Psoas muscle (tissue), 8 donors: ENCODE measurements at places on chromosomes 2 and 18. TPM values are rescaled to one million over a fixed set of nuclear protein-coding genes. Genes with fewer than 3 reads are reported as not detected.

RAB27B gene
- 0.04 TPM for polyA plus RNA-seq

FLACC1 gene
- 3.8 TPM for polyA plus RNA-seq

GALNT3 gene
- polyA plus RNA-seq = 0.19 TPM

XDH gene
- 0.05 TPM for polyA plus RNA-seq

DLX1 gene
- polyA plus RNA-seq = 0.04 TPM

POTEI gene
- polyA plus RNA-seq = not detected

CFAP221 gene
- not detected for polyA plus RNA-seq

GLB1L gene
- 3.7 TPM for polyA plus RNA-seq

VAMP5 gene
- polyA plus RNA-seq = 106 TPM

DNA sequence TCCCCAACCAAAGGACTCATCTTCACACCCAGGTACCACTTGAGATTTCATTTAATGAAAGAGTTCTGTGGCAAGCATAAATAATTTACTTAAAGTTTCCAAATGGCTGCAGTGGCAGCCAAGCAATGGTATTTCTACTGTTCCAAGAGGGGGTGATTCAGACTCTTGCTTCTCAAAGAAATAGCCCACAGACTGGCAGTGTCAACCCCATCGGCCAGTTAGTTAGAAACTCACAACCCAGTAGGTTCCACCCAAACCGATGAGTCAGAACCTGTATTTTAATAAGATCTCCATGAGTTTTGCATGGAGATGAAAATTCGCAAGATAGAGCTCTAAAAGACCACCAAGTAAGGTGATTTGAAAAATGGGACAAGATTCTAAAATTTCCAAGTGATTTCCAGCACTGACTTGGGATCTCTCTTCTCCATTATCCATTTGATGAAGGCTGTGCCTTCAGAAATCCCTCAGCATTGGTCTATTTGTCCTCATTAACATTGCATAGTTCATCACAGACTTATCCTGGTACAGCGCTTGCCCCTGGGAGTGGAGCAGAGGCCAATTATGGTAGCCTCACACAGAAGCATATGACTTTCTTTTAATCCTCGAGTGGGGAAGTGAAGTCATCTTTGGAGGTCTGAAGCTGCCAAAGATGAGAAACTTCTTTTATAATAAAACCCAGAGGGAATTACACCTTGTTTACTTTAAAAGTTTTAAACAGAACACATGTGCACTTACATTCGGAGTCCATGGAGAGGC lies 361.4 kb upstream of the ID2 start:
- no peak for DNase-seq

- no peak for DNase-seq
These were observed 18.5 kb downstream of the PDCL3 start for GRCh38 chr2:100581277-100581612.

DNA sequence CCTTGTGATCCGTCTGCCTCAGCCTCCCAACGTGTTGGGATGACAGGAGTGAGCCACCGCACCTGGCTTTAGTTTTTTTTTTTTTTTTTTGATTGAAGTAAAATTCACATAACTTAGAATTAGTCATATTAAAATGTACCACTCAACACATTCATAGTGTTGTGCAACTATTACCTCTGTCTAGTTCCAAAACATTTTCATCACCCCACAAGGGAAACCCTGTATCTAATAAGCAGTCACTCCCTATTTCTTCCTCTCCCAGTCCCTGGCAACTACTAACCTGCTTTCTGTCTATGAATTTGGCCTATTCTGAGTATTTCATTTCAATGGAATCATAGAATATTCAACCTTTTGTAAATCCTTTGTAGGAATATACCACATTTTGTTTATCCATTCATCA lies 123.9 kb upstream of the FAM117B start:
- no peak for DNase-seq

DNA sequence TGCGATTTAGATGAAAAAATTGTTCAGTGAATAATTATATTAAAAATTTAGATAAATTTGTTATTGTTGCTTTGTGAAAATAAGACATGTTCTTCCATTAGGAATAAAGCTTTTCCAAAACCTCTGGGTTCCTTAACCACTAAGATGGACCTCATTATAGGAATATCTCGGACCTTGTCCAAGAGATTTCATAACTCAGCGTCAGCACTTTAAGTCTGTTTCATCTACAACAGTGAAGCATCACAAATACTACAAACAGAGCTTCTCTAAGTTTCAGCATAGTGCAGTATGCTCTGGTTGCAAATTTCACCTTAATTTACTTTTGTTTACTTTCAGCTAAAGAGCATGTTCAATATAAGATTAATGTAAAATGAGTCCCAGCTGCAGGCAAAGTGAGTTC lies 150.3 kb downstream of the UBE2E3 start:
- DNase-seq = no peak

GRCh38 chr2:10989151-10989550 lies 77.4 kb downstream of the KCNF1 start:
- DNase-seq = no peak

DNA sequence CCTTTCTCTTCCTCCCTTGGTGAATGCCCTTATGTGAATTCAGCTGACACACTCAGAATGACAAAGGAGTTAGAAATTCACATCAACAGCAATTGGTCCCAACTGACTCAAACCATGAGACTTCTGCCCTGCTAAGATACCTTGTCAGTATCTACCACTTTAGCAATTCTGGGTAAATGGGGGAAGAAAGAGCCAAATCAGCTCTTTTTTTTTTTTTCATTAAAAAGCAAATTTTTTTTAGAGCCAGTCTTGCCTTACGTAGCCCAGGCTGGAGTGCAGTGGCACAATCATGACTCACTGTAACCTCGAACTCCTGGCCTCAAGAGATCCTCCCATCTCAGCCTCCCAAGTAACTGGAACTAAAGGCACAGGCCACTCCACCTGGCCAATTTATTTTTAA lies 1.7 kb upstream of the PPP4R1 start:
- DNase-seq = no peak

GRCh38 chr2:37982147-37982582 lies 57.1 kb downstream of the RMDN2 start:
- DNase-seq = peak; percentile 76

DNA sequence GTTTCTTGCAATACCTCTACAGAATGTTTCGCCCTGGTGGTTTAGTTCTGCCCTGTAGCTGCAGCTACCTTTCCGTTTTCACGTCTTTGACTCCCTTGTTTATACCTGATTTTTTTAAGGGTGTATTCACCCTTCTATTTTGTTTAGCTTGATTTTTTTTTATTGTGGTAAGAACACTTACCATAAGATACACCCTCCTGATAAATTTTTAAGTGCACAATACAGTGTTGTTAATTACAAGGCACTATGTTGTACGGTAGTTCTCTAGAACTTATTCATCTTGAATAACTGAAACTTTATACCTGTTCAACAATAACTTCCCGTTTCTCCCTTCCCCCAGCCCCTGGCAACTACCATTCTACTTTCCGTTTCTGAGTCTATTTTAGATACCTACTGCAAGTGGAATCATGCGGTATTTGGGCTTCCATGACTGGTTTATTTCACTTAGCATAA lies 48.9 kb upstream of the NABP1 start:
- no peak for DNase-seq

DNA sequence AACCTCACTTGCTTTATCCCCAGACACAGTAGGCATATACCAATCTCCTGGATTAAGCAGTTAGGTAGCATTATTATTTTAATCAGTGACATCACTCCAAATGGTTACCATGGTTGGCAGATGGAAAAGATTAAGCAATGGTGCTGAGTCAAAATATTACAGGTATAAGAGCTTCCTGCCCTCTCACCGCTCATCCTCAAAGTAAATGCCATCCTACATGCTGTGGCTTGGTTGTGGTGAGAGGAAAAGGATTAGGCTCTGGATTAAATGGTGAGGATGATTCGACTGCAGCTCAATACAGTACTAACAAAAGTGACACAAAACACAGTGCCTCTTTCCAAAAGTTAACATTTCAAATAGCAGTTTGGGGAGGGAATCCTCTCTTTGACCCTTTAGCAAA lies 108.9 kb upstream of the ACAA2 start:
- DNase-seq = no peak

DNA sequence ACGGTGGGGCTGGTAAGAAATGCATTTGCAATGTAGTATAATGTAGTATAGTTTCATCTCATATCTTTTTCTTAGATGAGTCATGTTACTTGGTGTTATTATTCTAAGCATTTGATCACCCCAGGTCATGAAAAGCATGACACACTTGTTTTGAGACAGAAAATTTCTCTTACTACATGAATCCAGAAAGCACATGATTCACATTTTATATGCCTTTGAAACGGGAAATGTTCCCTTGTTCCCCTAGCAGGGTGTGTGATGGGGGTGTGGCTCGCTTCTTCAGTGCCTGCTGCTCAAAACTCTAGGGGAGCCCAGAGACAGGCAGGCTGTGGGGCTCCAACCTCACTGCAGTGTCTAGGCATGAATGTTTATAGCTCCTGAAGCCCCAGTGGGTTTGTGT lies 116.0 kb upstream of the RAB27B start:
- no peak for DNase-seq

- no peak for DNase-seq
These were observed 2.0 kb downstream of the LIMS1 start for GRCh38 chr2:108536133-108536780.

- DNase-seq = no peak
These were observed 439.5 kb downstream of the MEIS1 start for GRCh38 chr2:66874411-66874810.

DNA sequence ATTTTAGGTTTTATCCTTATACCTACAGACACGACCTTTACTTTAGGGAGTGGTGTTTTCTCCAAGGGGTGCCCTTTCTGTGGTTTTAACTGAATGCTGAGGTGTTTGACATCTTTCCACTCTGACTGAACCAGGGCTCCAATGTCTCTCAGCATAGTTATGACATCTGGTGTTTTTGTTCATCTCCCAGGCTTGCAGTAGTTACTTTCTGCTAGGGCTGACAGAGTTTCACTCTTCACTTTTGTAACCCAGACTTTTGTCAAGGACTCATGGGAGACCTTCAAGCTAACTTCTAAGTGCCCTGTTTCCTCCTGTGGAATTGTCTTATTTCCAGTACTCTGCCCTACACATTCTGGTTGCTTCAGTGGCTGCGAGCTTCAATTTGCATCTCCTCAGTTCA lies 103.1 kb downstream of the CCDC85A start:
- DNase-seq = no peak

DNA sequence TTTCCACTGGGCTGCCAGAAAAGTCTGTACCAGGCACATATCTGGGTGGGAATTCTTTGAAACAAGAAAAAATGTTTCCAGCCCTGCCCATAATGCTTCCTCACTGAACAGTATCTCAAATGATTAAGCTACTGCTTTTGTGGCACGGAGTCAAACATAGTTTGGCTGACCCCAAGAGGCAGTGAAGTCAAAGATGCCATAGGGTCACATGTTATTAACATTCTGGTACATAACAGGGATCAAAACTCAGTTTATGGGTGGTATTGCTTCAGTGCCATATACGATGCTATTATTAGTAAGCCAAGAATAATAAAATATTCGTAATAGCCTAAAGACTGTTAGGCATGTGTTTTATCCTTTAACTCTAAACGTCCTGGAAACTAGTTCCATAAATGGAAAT lies 112.4 kb downstream of the FEZ2 start:
- no peak for DNase-seq

- no peak for DNase-seq
These were observed 32.3 kb downstream of the FOSL2 start for GRCh38 chr2:28424799-28425463.

GRCh38 chr2:74540291-74540690 lies 10.6 kb downstream of the HTRA2 start:
- DNase-seq = peak; percentile 78

GRCh38 chr2:168355779-168356476 lies 100.1 kb upstream of the CERS6 start:
- no peak for DNase-seq

- DNase-seq = no peak
These were observed 339.2 kb upstream of the SALL3 start for GRCh38 chr18:78640246-78640995.

DNA sequence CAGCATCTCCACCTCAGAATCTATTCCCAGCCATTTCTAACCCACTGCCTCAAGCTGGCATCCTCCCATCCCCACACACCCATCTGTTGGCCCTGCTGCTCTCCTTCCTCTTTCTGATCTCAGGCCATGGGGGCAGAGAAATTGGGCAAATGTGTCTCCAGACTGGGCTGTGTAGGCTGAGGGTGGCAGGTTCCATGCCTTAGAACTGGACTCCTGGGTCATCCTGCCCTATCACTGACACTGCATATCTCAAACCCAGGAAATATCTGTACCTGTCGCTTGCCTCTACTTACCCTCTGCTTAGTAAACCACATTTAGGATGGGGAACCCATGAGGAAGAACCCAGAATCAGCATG lies 1.8 kb downstream of the WNT10A start:
- DNase-seq = no peak

- no peak for DNase-seq
These were observed 440 bp upstream of the UGGT1 start for GRCh38 chr2:128090575-128090944.

- no peak for DNase-seq
These were observed 107.2 kb upstream of the ETAA1 start for GRCh38 chr2:67289921-67290371.

DNA sequence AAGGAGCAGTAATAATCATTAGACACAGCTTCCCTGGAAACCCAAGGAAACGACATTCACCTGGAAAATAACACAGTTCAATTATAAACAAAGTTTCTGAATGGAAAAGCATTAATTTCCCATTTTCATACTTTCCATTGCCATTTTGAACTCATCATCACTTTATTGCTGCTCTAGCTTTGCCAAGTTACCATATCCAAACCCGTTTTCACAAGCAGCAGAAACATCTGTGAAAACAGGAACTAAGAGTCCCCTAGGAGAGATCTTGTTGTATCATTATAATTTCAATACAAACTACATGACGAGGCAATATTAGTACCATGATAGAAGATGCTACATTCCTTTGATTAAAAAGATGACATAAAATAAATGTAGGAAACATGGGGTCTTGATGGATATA lies 597.0 kb upstream of the NRXN1 start:
- no peak for DNase-seq

DNA sequence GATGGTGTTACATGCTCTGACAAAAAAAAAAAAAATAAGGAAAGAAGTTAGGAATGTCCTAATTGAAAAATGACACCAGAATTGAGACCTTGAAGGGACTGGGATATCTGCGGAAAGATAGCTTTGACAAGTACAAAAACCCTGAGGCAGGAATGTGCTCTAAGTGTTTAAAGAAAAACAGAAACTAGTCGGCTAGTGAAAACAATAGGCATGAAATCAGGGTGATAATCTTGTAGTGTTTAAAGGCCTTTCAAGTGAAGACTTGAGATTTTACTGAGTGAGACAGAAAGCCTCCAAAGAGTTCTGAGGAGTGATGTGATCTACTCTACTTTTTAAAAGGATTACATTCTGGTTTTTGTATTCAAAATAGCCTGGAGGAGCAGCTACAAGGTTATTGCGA lies 107.4 kb downstream of the COBLL1 start:
- no peak for DNase-seq
